ENCODE measurements at places on chromosomes 3 and 15. TPM values are rescaled to one million over a fixed set of nuclear protein-coding genes. Genes with fewer than 3 reads are reported as not detected.

DNA sequence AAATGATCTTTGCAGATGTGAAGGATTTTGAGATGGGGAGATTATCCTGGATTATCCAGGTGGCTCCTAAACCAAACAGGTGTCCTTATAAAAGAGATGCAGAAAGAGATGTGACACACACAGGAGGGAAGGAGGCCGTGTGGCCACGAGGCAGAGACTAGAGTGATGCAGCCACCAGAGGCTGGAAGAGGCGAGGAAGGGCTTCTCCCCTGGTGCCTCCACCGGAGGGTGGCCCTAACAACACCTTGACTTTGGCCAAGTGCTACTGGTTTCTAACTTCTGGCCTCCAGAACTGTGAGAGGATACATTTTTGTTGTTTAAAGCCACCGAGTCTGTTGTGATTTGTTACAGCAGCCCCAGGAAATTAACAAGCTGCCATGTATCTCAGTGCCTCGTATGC, 127.1 kb downstream of the ASB7 start:
- no peak for DNase-seq
- H3K36me3 ChIP-seq: no peaks in the 10 kb centered on the region
- no peak overlapping the region for H3K27ac ChIP-seq

- DNase-seq: no peak
- no peak overlapping the region for H3K4me3 ChIP-seq
- peaks cover 2% of the 10 kb centered on the region for H3K4me1 ChIP-seq
- no peaks in the 10 kb centered on the region for H3K36me3 ChIP-seq
- H3K27ac ChIP-seq: no peak overlapping the region
Measured at GRCh38 chr15:65953622-65954021, 84.3 kb downstream of the RAB11A start.

GRCh38 chr3:132222868-132223538, 94.2 kb upstream of the ACP3 start:
- no peak for DNase-seq
- no peak overlapping the region for H3K4me3 ChIP-seq
- no peaks in the 10 kb centered on the region for H3K36me3 ChIP-seq
- H3K27ac ChIP-seq: no peak overlapping the region
- no peaks in the 10 kb centered on the region for H3K27me3 ChIP-seq
- no peaks in the 10 kb centered on the region for H3K4me1 ChIP-seq

GRCh38 chr3:72482589-72483321, 365.5 kb downstream of the SHQ1 start:
- H3K27ac ChIP-seq: peak overlapping the region; percentile 58
- peak overlapping the region; percentile 8 for H3K4me3 ChIP-seq
- peak; percentile 78 for DNase-seq
- no peaks in the 10 kb centered on the region for H3K36me3 ChIP-seq
- peaks cover 6% of the 10 kb centered on the region for H3K4me1 ChIP-seq

GRCh38 chr3:71423151-71423906, 160.2 kb downstream of the FOXP1 start:
- H3K4me3 ChIP-seq: no peak overlapping the region
- H3K27ac ChIP-seq: no peak overlapping the region
- peaks cover 3% of the 10 kb centered on the region for H3K4me1 ChIP-seq
- H3K36me3 ChIP-seq: no peaks in the 10 kb centered on the region
- H3K27me3 ChIP-seq: no peaks in the 10 kb centered on the region

GRCh38 chr15:76360416-76360815, 23.8 kb downstream of the ISL2 start:
- no peaks in the 10 kb centered on the region for H3K36me3 ChIP-seq
- no peak overlapping the region for H3K27ac ChIP-seq
- no peaks in the 10 kb centered on the region for H3K27me3 ChIP-seq
- no peaks in the 10 kb centered on the region for H3K4me1 ChIP-seq

GRCh38 chr3:42179110-42179725, 86.8 kb downstream of the CCK start:
- H3K27me3 ChIP-seq: no peaks in the 10 kb centered on the region
- H3K36me3 ChIP-seq: no peaks in the 10 kb centered on the region
- no peak overlapping the region for H3K4me3 ChIP-seq
- H3K27ac ChIP-seq: no peak overlapping the region
- no peak for DNase-seq

DNA sequence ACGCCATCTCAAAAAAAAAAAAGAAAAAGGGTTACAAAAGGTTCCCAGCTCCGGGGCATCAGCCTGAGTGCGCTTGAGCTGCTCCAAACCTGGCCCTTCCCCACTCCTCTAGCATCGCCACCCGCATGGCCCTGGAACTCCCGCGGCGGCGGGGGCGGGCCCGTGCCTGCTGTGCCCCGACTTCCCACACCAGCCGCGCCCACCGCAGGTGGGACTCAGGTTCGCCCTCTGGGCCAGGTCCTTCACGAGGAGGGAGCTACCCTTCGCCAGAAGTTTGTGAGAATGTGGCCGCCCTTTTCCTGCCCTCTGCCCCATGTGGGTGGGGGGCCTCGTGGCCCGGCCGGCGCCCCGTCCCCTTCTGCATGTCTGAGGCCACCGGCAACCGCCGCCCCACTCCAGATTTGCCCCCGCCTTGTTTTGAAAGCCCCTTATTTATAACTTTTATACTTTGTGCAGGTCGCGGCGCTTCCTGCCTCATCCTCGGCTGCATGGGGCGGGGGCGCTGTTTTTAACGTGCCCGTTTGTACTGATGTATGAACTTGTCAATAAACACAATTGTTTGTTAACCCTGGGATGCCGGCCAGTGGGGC, 507 bp upstream of the JMJD7 start:
- H3K36me3 ChIP-seq: no peaks in the 10 kb centered on the region
- H3K27me3 ChIP-seq: no peaks in the 10 kb centered on the region
- no peaks in the 10 kb centered on the region for H3K4me1 ChIP-seq
- H3K4me3 ChIP-seq: peak overlapping the region; percentile 85

GRCh38 chr3:123416173-123416572, 32.7 kb downstream of the ADCY5 start:
- no peaks in the 10 kb centered on the region for H3K27me3 ChIP-seq
- no peaks in the 10 kb centered on the region for H3K36me3 ChIP-seq
- peaks cover 9% of the 10 kb centered on the region for H3K4me1 ChIP-seq
- peak overlapping the region; percentile 56 for H3K27ac ChIP-seq
- H3K4me3 ChIP-seq: no peak overlapping the region

GRCh38 chr15:52078876-52079700, 33.5 kb downstream of the BCL2L10 start:
- peak overlapping the region; percentile 76 for H3K27ac ChIP-seq
- peak; percentile 91 for DNase-seq
- no peaks in the 10 kb centered on the region for H3K4me1 ChIP-seq
- H3K4me3 ChIP-seq: no peak overlapping the region

DNA sequence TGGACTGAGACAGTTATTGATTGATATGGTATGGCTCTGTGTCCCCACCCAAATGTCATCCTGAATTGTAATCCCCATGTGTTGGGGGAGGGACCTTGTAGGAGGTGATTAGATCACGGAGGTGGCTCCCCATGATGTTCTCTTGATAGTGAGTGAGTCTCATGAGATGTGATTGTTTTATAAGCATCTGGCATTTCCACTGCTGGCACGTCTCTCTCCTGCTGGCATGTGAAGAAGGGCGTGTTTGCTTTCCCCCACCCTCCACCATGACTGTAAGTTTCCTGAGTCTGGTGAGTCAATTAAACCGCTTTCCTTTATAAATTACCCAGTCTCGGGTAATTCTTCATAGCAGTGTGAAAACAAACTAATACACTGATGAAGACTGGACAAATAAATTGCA, 105.6 kb upstream of the MELTF start:
- no peaks in the 10 kb centered on the region for H3K27me3 ChIP-seq
- peaks cover 3% of the 10 kb centered on the region for H3K36me3 ChIP-seq
- no peaks in the 10 kb centered on the region for H3K4me1 ChIP-seq
- DNase-seq: no peak
- H3K27ac ChIP-seq: no peak overlapping the region
- no peak overlapping the region for H3K4me3 ChIP-seq

- H3K4me1 ChIP-seq: no peaks in the 10 kb centered on the region
- H3K36me3 ChIP-seq: no peaks in the 10 kb centered on the region
- no peaks in the 10 kb centered on the region for H3K27me3 ChIP-seq
- H3K4me3 ChIP-seq: peak overlapping the region; percentile 21
Measured at GRCh38 chr15:58330741-58331559, 100.8 kb upstream of the LIPC start.

DNA sequence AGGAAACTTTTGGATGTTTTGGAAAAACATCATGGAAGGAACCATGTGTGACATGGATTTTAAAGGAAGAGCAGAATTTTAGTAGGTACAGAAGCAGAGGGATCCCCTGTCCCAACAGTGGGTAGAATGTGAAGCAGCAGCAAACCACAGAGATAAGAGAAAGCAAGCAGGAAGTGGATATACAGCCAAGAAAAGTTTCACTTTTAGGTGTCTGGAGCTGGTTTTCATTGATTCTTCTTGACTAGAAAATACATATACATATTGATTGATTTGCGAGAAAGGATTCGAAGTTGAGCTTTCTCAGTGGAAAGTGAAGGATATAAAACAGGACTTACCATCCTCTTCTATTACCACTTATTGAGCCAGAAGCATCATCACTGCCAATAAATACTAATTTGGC, 133.5 kb downstream of the KCNMB2 start:
- H3K36me3 ChIP-seq: no peaks in the 10 kb centered on the region
- no peaks in the 10 kb centered on the region for H3K27me3 ChIP-seq
- H3K4me3 ChIP-seq: no peak overlapping the region
- no peak overlapping the region for H3K27ac ChIP-seq
- H3K4me1 ChIP-seq: no peaks in the 10 kb centered on the region

DNA sequence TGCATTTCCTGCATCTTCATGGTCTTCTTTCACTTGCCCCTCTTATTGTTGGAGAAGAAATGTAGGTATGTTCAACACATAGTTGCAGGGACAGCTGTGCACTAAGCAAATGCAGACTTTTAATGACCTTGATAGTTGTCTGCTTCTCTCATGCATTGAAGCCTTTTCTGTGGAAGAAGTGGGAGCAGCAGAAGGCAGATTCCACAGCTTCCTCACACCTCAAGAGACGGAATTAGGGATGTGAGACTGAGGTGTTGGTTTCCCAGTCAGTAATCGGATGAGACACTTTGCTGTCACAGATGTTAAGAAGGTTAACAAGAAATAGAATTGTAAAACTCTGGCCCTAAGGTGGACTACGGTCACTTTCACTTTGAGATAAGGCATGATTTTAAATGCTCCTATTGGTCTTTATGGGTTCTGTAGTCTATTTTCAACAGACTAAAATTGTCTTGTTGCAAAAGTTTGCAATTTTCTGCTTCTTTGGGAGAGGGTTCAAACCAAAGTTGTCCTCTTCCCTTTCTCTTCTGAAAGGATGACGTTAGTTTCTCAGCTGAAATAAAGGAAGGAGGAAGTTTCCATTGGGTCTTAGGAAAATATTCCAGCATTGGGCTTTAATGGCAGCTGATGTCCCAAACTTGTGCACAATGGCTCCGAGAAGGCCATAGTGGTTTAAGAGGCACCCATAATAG, 117.4 kb downstream of the LPP start:
- H3K4me1 ChIP-seq: no peaks in the 10 kb centered on the region
- peak overlapping the region; percentile 11 for H3K27ac ChIP-seq
- DNase-seq: no peak
- no peaks in the 10 kb centered on the region for H3K36me3 ChIP-seq

ANKRD63 gene
- total RNA-seq: 0.24 TPM

DNA sequence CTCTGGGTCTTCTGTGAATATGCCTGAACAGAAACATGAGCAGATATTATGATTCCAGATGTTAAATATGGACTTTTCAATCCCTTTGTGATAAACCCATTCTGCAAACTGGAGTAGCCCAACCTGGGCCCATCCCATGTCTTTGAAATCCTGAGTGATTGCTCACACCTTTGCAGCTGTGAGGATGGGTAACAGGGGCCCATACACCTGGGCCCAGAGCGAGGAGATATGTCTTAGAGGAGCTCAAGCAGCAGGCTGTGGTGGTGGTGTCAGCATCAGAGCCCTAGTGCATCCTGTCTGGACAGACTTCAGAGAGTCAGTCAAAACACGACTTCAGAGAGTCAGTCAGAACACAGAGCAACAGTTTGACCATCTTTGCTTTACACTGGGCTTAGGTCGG, 64.9 kb upstream of the LIMD1 start:
- H3K36me3 ChIP-seq: no peaks in the 10 kb centered on the region
- H3K4me3 ChIP-seq: no peak overlapping the region
- no peaks in the 10 kb centered on the region for H3K4me1 ChIP-seq
- no peaks in the 10 kb centered on the region for H3K27me3 ChIP-seq
- H3K27ac ChIP-seq: no peak overlapping the region
- DNase-seq: no peak

DCLK3 gene
- total RNA-seq: not detected

DNA sequence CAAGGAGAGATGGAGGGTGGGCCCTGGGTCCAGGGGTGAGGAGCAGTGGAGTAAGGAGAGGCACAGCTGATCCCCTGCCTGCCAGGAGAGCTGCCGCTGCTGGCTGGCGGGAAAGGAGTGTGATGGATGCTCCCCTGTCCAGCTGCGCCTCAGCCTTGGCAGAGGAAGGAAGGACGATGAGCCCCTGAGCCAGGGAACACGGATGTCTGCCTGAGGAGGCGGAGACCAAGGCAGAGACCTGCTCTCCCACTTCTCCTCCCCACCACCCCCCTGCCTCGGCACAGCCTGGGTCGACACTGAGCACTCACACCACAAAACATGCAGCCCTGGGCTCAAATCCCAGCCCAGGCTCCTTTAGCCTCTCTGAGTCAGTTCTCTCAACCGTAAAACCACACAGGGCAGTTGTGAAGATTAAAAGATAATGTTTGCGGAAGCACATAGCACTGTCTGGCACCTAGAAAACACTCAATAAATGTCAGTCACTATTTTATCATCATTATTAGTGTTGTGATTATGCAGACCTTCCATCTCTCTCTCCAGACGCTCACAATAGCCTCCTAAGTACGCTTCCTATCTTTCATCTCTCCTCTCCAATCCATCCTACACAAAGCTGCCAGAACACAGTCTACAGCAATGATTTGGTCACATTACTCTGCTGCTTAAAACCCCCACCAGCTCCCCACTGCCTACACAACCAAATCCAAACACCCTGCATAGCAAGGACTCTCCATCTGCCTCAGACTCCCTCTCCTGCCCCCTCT, 52.2 kb downstream of the SEMA5B start:
- no peak for DNase-seq
- H3K36me3 ChIP-seq: no peaks in the 10 kb centered on the region
- H3K27ac ChIP-seq: no peak overlapping the region
- H3K4me1 ChIP-seq: no peaks in the 10 kb centered on the region
- no peaks in the 10 kb centered on the region for H3K27me3 ChIP-seq

GRCh38 chr15:96687388-96688107, 357.0 kb downstream of the NR2F2 start:
- H3K27me3 ChIP-seq: no peaks in the 10 kb centered on the region
- no peak overlapping the region for H3K27ac ChIP-seq
- no peaks in the 10 kb centered on the region for H3K4me1 ChIP-seq
- no peaks in the 10 kb centered on the region for H3K36me3 ChIP-seq
- no peak for DNase-seq
- H3K4me3 ChIP-seq: no peak overlapping the region

- no peaks in the 10 kb centered on the region for H3K36me3 ChIP-seq
- no peak for DNase-seq
- H3K27ac ChIP-seq: no peak overlapping the region
Measured at GRCh38 chr3:23071758-23072157, 131.4 kb upstream of the UBE2E2 start.
